ENCODE measurements at places on chromosomes 1 and 21.

- DNase-seq, result no peak
Observed at GRCh38 chr21:41707231-41707959, 59.5 kb downstream of the RIPK4 start.

GRCh38 chr21:14869984-14870852 lies 194.6 kb downstream of the NRIP1 start:
- DNase-seq, result no peak

GRCh38 chr1:155801149-155801548 lies 55.9 kb downstream of the GON4L start:
- DNase-seq, result no peak

GRCh38 chr1:99328171-99328570 lies 63.9 kb downstream of the PLPPR4 start:
- DNase-seq, result no peak

DNA sequence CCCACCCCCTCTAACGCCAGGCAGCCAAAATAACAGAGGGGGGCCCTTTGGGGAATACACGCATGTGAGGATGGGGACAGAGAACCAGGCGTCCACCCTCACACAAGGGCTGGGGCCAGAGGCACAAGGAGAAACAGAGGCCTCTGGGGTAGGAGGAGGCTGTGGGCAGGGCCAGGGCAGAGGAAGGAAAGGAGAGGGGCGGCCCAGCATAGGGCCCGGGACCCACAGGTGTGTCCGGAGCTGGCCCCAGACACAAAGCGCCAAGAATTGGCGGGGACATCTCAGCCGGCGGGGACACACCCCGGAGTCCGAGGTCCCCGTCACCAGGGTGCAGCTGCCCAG lies 6.7 kb downstream of the PLEKHG5 start:
- no peak for DNase-seq

GRCh38 chr21:33246506-33246905 lies 16.8 kb downstream of the IFNAR2 start:
- no peak for DNase-seq

GRCh38 chr1:89361681-89362080 lies 2.2 kb upstream of the GBP6 start:
- DNase-seq, result no peak

DNA sequence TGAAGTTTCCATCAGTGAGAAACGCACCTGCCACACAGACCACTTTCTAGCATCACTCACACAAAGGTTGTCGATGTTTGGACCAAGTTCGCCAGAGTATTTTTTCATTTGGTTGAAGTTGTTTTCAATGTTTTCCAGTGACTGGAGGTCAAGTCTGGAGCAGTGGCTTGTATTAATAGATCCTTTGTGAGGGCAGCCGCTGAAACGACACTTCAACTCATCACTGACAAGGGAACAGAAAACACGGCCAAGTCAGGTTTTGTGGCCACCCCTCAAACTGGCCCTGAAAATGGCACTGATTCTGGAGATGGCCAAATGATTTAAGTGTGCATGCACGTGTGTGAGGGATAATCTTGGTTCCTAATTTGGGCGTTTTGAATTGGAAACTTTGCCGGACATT lies 675.6 kb downstream of the SMYD3 start:
- no peak for DNase-seq

All from skin of body (tissue), 3 donors.